ENCODE measurements at places on chromosomes 5 and 9.

DNA sequence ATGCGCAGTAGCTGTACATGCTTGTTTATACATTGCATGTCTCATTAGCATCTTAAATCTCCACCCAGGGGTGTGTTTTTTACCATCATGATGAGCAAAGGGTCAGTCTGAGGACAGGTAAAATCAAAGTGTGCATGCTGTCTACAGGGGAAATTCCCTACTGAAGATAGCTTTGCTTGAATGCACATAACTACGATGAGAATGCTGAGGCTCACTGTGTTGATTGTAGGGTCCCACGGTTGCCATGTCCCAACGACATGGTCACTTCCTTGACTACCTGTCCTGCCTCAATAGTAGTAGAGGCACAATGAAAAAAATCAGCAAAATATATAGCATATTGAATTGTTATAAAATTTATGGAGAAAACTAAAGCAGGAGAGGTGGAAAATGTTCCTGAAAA, 95.6 kb upstream of the TUSC1 start:
- no peak for DNase-seq

DNA sequence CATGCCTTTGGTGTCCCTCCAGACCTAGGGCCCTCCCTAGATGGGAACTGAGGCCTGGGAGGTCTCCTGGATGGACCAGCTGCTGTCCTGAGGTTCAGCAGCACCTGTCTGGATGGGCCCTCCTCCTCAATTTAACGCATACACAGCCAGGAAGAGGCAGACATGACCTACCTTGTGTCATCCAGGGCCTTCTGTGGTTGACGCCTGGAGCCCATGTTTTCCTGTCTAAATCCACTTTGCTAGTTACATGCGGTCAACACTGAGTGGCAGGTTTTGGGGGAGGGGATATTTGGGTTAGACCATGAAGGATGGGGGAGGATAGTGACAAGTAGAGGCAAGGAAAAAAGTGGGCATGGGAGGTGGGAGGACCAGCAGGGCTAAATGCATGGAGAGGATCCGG, 3.1 kb upstream of the STC2 start:
- DNase-seq: no peak

DNA sequence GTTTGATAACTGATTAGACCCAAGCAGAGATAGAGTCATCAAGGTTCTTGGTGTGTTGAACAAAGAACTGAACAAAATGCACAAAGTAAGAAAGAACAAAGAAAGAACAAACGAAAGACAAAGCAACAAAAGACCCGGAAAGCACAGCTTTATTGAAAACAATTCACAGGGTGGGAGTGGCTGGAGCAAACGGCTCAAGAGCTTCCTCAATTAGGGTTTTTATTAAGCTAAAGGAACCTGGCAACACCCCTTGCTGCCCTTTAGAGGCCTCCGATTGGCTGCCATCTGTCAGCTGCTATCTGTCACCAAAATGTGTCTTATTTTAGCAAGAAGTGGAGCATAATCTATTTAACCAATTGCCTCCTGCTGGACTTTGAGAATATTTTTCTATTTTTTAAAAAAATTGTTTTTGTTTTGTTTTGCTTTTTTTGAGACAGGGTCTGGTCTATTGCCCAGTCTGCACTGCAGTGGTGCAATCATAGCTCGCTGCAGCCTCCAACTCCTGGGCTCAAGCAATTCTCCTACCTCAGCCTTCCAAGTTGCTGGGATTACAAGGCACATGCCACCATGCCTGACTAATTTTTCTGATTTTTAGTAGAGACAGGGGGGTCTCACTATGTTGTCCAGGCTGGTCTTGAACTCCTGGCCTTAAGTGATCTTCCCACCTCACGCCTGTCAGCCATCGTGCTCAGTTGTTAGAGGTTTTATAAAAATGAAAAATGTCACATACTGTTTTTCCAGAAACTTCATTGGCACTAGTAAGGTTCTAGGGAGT, 7.7 kb upstream of the ABO start:
- DNase-seq: no peak

DNA sequence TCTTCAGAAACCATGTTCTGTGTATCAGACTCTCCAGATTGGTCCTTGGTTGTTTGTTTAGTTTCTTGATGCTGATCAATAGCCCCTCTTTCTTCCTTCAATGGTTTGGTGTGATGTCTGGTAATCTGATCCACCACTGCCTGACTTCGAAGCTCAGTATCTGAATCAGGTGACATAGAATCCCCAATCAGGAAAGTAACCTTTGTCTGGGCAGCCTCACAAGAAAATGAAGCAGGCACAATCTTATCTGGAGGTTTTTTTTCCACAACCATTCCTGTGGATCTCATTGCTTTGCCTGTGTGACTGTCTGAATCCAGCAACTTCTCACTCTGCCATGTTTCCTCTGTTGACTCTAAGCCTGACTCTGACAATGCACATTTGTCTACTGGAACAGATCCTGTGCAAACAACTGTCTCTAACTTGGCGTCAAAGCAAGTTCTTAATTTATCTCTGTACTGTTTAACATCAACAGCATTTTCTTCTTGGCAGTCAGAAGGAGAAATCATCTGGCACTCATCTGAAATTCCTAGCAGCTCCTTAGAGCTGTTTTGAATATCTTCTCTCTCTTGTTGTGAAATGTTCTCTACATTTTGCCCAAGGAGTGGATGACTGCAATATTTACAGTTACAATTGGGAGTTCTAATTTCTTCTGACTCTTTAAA, 37.1 kb upstream of the RAPGEF6 start:
- DNase-seq: no peak

DNA sequence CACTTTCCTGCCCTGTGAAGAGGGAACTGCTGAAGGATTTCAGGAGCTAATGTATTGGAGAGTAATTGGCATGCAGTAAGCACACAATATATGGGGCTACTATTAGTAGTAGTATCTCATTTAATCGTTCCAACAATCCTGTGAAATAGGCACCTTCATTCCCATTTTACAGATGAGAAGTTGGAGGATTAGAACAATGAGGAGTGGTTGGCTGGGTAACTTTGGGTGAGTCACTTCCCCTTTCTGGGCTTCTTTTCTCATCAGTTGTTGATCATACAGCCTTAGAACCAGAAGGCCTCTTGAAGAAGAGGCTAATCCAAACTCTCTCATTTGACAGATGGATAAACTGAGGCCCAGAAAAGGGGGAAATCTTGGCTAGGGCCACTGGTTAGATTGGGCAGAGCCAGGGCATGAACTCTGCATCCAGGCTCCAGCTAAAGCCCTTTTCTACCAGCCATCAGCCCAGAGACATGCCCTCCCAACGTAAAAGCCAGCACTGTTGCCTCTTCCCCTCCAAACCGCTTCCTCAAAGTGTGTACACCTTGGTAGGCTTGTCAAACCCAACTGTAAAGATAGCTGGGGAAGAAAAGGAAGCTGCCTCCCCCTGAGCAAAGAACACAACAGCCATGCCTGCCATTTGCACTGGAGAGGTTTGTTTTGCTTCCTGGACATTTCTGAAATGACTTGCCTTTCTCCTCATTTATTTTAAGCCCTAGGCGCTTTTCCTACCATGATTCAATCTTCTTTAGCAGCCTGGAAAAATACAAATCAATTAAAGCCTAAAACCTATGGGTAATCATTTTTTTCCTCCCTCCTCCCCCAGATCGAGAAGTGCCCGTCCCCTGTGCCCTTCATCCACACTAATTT, 992 bp downstream of the SPACA9 start:
- DNase-seq: no peak

GRCh38 chr9:131095666-131096268, 564 bp upstream of the AIF1L start:
- no peak for DNase-seq

GRCh38 chr9:6512085-6512657, 99.2 kb downstream of the UHRF2 start:
- no peak for DNase-seq
